ENCODE measurements at places on chromosomes 13 and 19.

GRCh38 chr19:3479834-3480215, 500 bp downstream of the SMIM24 start:
- DNase-seq = no peak

- DNase-seq = no peak
These were observed 7.8 kb upstream of the SYCN start for GRCh38 chr19:39211731-39212374.

DNA sequence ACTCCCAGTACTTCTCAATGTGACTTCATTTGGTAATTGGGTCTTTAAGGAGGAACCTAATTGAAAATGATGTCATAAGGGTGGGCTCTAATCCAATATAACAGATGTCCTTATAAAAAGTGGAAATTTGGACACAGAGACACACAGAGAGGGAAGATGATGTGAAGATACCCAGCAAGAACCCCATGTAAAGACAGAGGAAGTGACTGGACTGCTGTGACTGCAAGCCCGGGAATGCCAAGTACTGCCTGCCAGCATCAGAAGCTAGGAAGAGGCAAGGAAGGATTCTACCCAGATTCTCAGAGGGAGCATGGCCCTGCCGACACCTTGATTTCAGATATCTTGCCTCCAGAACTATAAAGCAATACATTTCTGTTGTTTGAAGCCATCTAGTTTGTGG, 239.3 kb downstream of the KCTD12 start:
- DNase-seq = no peak

GRCh38 chr19:16283210-16284061, 41.2 kb upstream of the KLF2 start:
- peak; percentile 78 for DNase-seq

- DNase-seq = no peak
These were observed 137.5 kb downstream of the SIPA1L3 start for GRCh38 chr19:38044267-38045111.

DNA sequence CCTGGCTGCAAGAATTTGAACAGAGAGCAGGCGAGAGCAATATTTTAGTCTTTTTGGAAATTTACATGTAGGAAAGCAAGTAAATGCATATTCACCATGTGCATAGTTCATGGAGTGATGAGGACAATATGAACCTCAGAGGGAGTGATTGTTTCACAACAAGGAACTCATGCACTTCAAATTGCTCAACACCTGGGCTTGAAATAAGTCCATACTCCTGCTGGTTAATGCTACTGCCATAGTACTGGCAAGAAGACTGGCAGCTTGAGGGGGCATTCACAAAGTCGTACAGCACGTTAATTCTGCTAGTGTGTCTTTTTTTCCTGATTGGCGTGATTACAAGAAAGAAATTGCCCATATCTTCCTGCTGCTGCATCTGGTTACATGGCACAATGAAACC, 267.6 kb downstream of the PCDH17 start:
- DNase-seq = no peak

DNA sequence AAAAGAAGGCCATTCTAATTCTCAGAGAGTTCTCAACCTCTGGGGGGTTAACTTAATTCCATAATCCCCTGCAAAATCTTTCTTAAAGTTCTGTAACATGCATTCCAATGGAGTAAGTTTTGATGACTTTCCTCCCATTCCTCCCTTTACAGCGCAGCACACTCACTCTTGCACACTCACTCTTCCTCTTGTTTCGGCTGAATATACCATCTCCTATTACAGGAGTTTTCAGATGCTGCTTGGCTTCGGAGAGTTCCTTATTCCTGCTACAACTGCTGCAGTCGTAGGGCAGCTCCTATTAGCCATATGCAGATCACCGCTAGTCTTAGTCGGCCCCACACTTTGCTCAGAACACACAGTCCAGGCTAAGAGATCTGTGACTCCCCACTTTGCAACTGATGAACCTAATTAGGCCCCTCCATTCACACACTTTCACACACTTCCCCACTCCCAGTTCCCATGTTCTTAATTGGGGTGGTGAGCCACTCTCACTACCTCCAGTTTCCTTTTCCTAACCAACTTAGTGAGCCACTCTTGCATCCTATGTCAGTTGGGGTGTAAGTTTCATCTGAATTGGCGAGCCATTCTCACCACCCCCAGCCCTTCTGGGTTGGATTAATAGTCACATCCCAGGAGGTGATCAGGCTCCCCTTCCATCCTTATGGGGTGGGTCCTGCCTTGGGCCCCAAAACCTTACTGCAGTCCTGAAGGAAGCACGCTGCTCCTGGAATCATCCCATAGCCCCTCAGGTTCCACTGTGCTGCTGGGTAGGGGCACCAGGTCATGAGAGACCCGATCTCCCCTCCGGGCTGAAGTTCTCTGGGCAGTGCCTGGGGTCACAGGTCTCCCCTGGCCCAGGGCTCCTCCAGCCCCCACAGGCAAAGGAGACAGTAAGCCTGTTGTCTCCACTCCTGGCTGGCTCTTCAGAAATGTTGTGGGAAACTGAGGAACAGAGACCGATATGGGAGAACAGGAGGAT, 53.9 kb downstream of the OR10H4 start:
- DNase-seq = no peak

DNA sequence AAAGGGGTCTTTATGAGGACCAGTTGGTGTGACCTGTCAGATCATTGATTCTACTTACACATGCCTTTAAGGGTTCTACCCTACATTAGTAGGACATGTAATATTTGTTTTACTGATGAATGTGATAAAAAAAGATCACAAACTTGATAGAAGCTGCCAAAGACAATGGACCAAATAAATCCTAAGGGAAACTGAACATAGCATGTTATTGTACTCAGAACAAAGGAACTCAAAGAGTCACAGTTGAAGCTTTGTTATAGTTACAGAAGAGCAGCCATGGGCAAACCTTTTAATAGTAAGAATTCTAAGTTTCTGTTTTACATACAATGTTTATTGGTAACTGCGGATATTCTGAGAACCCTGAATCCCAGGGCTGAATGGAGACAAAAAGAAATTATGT, 780.1 kb downstream of the SLITRK6 start:
- no peak for DNase-seq

GRCh38 chr13:49935171-49936074, 717 bp downstream of the SPRYD7 start:
- DNase-seq = no peak

DNA sequence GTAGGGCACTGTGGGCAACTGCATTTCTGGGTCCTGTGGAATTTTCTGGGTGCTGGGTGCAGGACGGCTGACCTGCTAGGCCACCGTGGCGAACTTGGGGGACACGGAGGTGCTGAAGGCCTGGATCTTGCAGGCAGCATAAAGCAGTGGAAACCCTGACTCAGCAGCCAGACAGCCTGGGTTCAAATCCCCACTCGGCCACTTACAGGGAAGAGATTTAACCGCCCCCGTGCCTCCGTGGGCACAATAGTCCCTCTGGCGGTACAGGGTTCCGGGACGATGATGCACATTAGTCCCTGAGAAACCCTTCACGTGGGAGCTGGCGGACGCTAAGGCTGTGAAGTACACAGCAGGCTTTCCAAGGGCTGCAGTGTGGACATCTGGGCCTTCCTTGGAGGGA, 3.0 kb downstream of the FAM83E start:
- DNase-seq = no peak

- no peak for DNase-seq
These were observed 93.8 kb upstream of the DOCK9 start for GRCh38 chr13:99071666-99072065.

DNA sequence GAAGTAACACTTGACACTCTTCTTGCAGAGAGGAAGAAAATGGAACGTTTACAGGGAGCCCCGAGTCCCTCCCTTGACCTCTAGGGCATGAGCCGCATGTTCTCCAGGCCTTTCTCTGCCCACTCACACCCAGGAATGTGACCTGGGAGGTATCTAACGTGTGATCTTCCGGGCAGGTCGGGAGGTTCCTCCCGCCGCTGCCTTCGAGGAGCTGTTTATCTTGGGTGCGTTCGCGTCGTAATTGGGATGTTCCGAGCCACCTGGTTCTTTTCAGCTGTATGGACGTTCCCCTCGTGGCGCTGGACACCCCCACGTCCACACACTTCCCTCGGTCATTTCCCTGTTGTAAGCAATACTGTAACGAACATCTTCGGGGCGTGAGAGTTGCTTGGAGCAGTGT, 13.6 kb downstream of the ARID3A start:
- DNase-seq = no peak

- peak; percentile 64 for DNase-seq
These were observed 13.2 kb upstream of the ASF1B start for GRCh38 chr19:14149509-14149994.

GRCh38 chr13:97278435-97279411, 56.6 kb downstream of the MBNL2 start:
- DNase-seq = no peak

DNA sequence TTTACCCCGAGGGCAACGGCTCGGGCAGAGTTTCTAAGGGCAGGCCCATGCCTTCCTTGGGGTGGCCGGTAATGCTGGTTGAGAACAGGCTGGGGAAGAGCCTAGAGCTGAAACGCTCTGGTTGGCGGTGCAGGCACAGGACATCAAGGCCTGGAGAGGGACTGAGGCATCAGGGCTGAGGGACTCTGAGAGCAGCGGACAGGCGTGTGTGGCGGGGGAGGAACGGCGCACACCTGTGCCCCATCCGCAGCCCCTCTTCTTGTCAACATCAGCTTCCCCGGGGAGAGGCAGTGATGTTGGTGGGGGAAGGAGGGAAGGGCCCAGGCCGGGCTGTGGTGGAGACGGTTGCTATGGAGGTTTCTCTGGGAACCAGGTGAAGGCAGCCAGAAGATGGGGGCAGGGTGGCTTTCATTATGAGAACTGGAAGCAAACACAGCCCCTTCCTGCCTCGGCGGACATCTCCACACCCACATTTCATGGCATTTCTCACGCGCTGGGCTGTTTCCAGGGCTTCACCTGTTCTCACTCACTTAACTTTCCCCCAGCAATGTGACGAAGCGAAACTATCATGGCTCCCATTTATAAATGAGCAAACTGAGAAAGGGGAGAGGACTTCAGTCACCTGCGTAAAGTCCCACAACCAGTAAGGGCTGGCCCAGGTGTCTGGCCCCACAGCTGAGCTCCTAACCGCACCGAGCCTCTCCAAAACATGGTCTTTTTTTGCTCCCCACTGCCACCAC, 8.2 kb upstream of the ATF5 start:
- no peak for DNase-seq

- DNase-seq = no peak
These were observed 179.0 kb downstream of the LACC1 start for GRCh38 chr13:44058624-44059215.

DNA sequence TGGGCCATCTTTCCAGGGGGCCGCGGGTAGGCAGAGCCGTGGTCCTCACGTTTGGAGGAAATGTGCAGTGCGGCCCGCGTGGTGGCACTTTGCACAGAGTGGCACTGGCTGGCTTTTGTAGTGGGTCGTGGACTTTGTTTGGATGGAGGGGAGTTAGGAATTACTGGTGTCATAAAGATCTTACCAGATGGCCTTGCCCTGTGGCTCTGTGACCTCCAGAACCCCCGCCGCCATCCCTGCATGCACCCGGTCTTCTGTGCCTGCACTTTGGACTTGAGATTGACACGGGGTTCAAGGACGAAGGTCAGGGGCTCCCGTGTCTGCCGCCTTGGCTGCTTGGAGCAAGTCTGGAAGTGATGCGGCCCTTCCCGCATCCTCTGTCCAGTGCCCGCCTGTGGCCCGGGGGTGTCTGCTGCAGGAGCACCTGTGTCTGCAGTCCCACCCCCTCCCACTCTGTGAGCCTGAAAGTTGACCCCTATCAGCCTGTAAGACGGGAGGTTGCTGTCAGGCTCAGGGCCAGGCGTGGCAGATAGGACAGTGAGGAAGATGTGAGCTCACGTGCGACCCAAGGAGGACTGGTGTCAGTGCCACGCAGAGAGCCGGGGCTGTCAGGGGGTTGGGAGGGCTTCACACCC, 2.2 kb downstream of the GNA11 start:
- DNase-seq = no peak

GRCh38 chr19:32164384-32164992, 180.9 kb upstream of the ZNF507 start:
- DNase-seq = no peak

- DNase-seq = no peak
These were observed 4.2 kb upstream of the ATP12A start for GRCh38 chr13:24675806-24676570.

DNA sequence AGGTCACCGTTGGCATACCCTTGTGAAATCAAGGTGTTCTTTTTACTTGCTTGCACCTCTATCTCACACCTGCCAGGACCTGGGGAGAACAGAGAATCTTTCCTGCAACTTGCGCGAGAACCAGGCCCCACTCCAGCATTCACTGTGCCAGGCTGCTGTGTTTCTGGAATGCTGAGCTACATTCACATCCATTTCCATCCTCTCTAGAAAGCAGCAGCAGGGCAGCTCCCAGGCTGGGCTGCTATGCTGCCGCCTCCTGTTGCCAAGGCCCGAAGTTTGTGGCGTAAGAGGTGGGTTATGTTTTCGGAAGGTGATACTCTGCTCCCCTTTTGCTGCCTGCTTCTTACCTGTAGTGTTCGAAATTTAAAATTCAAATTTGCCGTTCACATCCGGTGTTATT, 464.1 kb downstream of the KLF5 start:
- DNase-seq = no peak

- peak; percentile 2 for DNase-seq
These were observed 8.5 kb downstream of the RFX1 start for GRCh38 chr19:13997631-13997962.

GRCh38 chr13:67008075-67008668, 222.0 kb downstream of the PCDH9 start:
- DNase-seq = no peak

GRCh38 chr19:51777570-51778462, 16.8 kb downstream of the FPR2 start:
- DNase-seq = peak; percentile 33

DNA sequence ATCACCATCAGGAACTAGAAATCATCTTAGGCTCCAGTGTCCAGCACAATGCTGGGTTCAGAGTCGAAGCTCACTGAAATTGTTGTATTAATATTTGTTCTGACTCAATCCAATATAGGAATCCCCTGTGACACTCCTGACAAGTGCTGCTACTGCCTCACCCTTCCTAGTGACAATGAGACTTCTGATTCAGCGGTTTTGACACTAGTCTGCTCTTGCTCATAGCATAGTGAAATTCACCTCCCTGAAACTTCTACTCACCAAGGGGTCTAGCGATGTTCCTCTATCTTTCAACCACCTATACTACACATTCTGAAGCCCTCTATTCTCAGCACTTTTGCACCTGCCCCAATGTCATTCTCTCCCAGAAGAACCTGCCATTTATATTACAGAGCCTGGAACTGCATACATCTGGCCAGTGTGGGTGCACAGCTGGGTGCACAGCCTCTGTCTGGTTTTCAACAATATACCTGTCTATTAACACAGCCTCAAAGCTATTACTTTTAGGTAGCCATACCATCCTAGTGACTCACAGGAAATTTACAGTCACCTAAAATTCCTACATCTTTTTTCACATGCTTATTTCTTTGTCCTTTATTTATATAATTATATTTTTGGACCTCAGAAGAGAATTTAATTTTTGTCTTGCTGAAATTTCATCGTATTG, 88.3 kb downstream of the DOCK9 start:
- DNase-seq = no peak

GRCh38 chr19:49937750-49938381, 8.6 kb upstream of the NUP62 start:
- peak; percentile 71 for DNase-seq
